ENCODE measurements at places on chromosomes 5 and 9.
A peak's percentile ranks its signal among the peaks of the same experiment; 100 is the strongest.

DNA sequence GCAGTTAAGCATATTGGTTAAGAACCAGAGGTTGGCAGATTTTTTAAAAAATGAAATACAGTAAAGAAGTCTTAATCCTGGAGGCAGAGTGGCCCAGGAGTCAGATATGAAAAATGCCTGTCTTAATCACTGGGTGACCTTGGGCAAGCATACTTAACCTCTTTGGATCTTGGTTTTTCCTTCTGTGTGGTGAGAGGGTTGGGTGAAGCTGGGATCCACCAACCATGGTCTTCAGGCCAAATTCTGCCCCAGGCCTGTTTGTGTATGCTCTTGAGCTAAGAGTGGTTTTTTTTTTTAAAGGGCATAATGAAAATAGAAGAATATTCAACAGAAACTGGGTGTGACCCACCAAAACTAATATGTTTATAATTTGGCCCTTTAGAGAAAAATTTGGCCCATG is 20.0 kb upstream of the TEX48 start:
- no peak for DNase-seq

GRCh38 chr5:158289967-158290366 is 431.0 kb upstream of the CLINT1 start:
- no peak for DNase-seq

DNA sequence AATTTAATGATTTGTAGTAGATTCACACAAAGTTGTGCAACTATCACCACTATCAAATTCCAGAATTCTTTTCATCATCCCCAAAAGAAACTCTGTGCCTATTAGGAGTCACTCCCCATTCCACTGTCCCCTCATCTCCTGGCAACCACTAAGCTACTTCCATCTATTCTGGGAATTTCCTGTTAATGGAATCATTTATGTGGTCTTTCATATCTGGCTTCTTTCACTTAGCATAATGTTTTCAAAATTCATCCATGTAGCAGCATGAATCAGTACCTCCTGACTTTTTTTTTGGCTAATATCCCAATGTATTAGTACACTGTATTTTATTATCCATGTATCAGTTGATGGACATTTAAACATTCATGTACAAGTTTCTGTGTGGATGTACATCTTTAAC is 157.6 kb downstream of the TTC39B start:
- no peak for DNase-seq

- DNase-seq: no peak
Observed at GRCh38 chr5:113359419-113359818, 75.4 kb downstream of the TSSK1B start.

DNA sequence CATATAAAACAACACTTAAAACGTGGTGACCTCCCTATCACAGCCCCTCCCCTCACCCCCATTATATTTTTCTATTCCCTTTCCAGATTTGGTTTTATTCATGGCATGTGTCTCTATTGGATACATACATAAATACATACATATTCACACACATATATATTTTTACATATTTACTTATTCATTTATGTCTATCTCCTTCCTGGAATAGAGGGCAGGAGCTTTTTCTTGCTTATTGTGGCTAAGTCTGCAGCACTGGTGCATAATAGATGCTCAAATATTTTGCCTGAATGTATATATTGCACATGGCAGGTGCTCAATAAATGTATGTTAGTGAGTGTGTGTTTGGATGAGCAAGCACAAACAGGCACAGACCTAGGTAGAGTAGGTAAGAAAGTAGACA is 2.5 kb downstream of the AGXT2 start:
- DNase-seq: no peak

DNA sequence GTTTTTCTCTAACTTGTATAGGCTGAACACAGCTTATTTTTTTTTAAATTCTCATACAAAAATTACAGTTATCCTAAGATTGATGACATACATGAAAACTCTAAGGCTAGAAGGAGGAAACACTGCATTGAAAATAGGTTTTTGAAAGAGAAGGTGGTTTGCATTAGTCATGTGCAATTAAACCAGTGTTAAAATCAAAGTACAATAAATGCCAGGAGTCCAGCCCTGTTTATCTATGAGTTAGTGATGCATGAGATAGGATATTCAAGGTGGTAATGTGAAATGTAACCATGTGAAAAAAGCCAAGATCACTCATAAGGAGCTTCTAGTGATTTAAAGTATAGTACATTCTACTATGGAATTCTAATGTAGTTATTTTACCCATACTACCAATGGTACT is 444.9 kb upstream of the CYLC2 start:
- DNase-seq: no peak

DNA sequence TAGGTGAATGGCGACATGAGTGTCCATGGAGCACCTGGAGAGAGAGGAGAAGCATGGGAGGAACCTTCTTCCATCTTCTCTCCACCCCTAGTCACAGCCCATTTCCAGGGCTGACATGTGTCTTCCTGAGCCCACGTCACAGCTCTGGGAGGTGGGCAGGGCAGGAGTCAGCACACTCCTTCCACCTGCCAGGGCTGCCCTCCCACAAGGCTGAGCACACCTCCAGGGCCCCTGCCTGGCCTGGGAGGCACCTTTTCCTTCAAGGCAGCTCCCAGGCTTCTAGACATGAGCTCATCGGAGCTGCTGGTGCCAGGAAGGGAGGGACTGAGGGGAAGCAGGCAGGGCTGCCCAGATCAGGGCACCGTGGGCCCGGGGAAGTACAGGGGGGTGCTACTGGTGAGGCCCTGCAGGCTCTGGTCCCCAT is 13.6 kb upstream of the SYNPO start:
- DNase-seq: no peak

GRCh38 chr5:65017636-65018035 is 248.9 kb downstream of the CWC27 start:
- DNase-seq: no peak

DNA sequence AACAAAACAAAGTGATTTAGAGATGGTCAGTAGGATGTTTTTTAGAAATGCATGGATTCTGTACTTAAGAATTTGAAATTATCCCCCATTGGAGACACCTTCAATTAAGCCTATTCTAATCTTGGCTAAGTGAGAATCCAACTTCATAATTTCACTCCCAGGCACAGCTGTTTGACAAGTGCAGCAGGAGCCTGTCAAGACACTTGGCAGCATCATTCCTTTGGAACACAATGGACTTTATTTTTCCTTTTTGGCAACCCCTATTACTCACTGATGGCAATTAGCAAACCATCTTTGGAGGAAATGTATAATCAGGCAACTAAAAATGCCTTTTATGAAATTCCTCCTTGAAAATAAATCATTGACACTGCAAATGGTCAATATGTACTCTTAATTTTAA is 194.7 kb downstream of the GLIS3 start:
- DNase-seq: no peak

DNA sequence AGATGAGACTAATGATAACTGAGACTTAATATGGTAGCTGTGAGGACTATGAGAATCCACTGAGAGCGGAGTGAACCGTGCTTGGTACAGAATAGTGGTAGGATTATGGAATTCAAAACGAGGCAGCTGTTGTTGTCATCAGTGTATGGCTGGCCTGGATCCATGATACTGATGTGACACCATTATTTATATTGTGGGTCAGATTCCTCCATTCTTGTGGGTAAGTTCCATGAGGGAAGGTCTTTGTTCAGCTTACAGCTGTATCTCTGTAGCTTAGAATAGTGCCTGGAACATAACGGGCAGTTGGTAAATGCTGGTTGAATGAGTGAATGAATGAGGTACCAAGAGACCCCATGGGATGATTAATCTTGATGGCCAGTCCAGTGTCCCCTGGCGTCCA is 61.8 kb downstream of the ACER2 start:
- DNase-seq: no peak

GRCh38 chr9:34884747-34885189 is 73.3 kb upstream of the PHF24 start:
- no peak for DNase-seq

GRCh38 chr9:107699231-107699630 is 209.7 kb upstream of the KLF4 start:
- no peak for DNase-seq

GRCh38 chr5:57455511-57456455 is 26.8 kb downstream of the ACTBL2 start:
- DNase-seq: no peak

DNA sequence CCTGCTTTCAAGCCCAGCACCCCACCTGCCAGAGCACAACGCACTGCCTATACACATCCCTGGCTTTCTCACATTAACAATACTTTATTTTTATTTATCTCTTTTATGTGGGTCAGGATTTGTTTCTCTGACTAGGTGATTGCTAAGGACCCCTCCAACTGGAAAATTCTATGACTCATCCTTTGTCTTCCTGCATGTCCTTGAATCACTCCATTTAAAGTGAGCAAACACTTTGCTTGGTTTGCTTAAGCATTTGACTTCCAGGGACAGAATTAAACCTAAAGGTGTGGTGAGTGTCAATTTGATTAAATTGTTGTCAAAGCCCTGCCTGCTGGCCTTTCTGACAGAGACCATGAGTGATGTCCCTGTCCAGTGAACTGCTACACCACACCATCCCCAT is 536.5 kb upstream of the BRINP1 start:
- DNase-seq: no peak

GRCh38 chr5:108398964-108399363 is 17.1 kb upstream of the FBXL17 start:
- no peak for DNase-seq

- DNase-seq: peak; percentile 60
Observed at GRCh38 chr5:31936683-31937082, 237.4 kb downstream of the GOLPH3 start.

DNA sequence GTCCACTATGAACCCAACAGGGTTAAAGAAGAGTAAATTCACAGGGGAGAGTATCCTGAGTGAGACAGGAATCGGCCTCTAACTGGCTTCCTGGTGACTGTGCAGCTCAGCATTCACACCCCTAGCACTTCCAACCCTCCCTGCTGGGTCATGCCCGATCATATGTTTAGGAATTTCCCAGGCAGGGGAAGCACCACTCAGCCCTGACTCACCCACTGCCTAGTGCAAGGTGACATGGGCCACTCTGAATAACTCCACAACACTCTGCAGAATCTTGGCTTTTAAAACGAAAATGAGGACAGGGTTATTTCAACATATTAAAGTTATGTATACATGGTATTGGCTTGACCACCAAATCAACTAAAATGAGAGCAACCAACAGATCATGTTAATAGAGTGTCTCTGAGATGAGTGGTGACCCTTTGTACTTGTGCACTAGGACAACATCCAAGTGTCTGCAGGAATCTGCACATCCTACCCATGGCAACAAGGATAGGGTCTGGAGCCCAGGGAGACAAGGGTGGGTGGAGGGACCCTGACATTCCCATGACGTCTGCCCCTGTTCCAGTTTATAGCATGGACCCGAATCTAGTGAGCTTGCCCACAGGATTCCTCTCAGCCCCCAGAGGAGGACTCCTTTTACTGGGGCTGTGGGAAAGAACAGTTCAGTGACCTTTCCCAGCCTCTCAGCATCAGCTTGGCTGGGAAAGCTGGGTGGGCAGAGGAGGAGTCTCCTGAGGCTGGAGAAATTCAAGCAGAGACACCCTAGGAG is 485.8 kb downstream of the SEMA5A start:
- peak; percentile 44 for DNase-seq

- no peak for DNase-seq
Observed at GRCh38 chr5:149423794-149424268, 44.7 kb upstream of the IL17B start.

DNA sequence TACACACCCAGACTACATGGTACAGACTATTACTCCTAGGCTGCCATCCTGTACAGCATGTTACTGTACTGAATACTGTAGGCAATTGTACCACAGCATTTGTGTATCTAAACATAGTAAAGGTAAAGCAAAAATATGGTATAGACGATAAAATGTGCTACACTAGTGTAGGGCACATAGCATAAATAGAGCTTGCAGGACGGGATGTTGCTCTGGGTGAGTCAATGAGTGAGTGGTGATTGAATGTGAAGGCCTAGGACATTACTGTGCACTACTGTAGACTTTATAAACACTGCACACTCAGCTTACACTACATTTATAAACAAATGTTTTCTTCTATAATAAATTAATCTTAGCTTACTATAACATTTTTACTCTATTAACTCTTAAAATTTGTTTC is 25.6 kb downstream of the ANKRD55 start:
- no peak for DNase-seq

GRCh38 chr9:113057193-113057592 is 669 bp upstream of the ZFP37 start:
- DNase-seq: no peak

DNA sequence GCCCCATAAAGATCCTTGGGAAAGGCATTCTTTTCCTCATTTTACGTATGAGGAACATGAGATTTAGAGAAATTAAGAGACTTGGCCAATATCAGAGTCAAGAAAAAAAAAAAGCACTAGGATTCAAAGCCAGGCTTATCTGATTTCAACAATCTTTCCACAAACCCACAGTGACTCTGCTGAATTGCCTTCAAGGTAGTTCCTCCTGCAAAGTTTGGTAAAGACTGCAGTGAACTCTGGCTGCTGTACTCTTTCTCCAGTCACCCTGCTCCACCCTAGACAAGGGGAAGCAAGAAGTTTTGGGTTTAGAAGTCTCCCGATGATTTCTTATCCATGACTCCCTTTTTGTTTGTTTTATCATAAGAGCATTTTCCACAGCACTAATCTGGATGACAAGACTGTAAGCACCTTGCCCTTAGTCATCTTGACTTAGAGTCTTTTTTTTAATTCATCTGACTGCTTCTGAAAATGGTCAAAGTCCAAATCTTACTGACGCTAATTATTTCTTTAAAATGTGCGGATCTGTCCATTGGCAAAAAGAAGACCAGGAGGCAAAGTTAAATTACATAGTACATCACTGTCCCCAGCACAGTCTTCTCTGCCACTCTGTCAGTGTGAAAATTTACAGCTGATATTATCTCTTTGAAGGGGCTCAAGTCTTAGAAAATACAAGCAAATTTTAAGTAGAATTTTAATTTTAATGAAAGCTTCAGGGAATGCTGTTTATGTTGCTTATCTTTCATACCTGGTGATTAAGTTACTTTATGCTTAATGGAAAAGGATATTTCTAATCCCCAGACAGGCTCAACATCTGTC is 180.1 kb downstream of the TTLL11 start:
- DNase-seq: no peak

GRCh38 chr5:57561231-57561842 is 78.7 kb upstream of the ACTBL2 start:
- DNase-seq: no peak

DNA sequence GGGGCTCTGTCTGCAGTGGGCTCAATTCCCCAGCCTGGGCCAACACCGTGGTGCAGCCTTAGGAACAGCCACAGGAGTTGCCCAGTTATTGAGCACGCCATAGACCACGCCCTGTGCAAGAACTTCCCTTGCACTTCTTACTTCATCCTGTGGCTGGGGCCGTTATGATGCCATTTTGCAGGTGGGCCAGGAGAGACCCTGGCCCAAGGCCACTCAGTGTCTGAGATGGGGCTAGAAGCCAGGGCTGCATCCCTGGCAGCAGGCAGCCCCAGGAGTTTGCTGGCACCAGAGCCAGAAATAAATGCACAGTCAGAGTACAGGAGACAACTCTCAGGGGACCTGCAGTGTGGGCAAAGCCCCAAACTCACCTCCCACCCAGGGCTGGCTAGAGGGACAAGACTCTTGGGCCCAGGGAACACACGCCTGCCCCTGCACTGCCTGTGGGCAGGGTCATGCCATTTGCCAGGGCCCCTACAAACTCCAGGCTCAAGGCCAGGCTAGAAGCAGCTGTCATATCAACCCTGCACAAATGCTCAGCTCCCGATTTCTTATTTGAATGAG is 6.7 kb downstream of the CORO2A start:
- DNase-seq: peak; percentile 32

- no peak for DNase-seq
Observed at GRCh38 chr5:139705191-139705590, 57.0 kb downstream of the CXXC5 start.

GRCh38 chr9:128211186-128211980 is 8.2 kb downstream of the DNM1 start:
- no peak for DNase-seq
